GM23338 (cell line): ENCODE measurements at places on chromosomes 12 and 14.

- DNase-seq, result no peak
- H3K27me3 ChIP-seq, result no peaks in the 10 kb centered on the region
- H3K27ac ChIP-seq, result no peak overlapping the region
- H3K4me3 ChIP-seq, result no peak overlapping the region
These were observed 799.7 kb downstream of the RPS29 start for GRCh38 chr14:48786498-48786897.

- no peaks in the 10 kb centered on the region for H3K27me3 ChIP-seq
- DNase-seq, result no peak
- no peaks in the 10 kb centered on the region for H3K4me1 ChIP-seq
- no peak overlapping the region for H3K4me3 ChIP-seq
These were observed 134.2 kb downstream of the NTF3 start for GRCh38 chr12:5565933-5566599.

DNA sequence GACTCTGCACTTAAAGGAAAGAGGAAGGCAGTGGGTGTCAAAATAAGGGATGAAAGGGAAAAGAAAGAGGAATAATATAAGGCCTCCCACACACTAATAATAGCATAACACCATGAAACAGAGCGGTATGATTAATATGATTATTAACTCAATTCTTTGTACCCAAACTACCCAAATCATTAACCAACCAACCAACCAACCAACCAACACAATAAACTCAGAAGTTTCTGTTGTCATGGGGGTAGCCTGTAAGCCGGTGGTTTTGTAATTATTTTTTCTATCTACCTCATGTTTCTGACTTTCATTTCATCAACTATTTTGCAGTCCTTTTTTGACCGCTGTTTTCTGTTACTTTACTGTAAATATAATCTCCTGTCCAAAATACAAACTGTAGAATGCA lies 105.8 kb downstream of the RERG start:
- H3K4me1 ChIP-seq, result no peaks in the 10 kb centered on the region
- no peaks in the 10 kb centered on the region for H3K27me3 ChIP-seq
- no peak overlapping the region for H3K27ac ChIP-seq

DNA sequence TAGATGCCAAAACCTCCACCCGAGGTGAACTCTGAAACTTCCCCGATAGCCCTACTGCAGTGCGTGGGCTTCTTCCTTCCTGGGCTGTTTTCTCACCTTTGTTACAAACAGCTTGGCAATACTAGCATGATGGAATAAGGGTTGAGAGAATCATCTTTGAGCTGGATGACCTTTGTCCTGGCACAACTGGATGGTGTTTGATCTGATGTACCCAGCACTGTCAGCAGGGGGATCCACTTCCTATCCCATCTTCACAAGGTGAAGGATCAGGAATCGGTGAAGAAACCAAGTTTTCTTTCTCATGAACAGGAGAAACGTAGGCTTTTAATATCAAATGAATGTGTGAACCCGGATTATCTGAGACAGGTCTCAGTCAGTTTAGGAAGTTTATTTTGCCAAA lies 19.5 kb upstream of the LRRC10 start:
- no peak overlapping the region for H3K27ac ChIP-seq
- no peaks in the 10 kb centered on the region for H3K36me3 ChIP-seq
- peak; percentile 54 for DNase-seq
- no peak overlapping the region for H3K4me3 ChIP-seq

DNA sequence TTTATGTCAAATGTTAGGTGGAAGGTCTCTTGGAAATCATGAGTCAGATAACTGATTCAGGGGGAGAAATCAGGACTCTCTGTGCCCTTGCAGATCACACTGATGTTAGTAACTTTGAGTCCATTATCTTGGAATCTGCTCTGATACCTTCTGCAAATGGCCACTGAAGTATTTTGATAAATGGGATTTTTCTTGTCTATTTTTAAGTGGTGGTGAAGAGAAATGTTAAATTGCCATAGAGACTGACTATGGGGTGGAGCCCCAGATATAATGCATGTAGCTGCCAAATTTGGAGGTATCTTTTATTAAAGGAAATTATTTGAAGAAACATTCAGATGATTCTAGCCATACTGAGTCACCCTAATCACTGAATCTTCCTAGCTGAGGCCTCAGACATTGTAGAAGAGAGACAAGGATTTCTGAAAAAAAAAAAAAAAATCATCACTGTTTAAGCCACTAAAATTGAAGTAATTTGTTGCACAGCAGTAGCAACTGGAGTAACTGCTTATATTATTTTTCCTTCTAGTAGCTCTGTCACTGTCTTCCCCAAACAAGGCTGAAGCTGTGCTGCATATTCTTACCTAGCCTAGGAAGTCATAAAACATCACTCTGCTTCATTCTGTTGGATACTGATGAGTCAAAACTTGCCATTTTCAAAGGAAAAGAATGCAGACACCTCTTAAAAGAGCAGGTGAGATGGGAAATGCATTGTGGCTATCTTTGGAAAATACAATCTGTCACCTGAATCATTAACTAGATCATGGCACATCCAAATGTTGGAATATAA lies 36.0 kb upstream of the CLEC14A start:
- no peak overlapping the region for H3K27ac ChIP-seq
- no peaks in the 10 kb centered on the region for H3K36me3 ChIP-seq
- no peak overlapping the region for H3K4me3 ChIP-seq
- H3K27me3 ChIP-seq, result 0 out of 2 replicates have a peak, but pooled peaks cover 8% of the 10 kb centered on the region
- DNase-seq, result no peak

- no peaks in the 10 kb centered on the region for H3K36me3 ChIP-seq
- H3K4me1 ChIP-seq, result peaks cover 52% of the 10 kb centered on the region
- no peaks in the 10 kb centered on the region for H3K27me3 ChIP-seq
- no peak for DNase-seq
These were observed 13.9 kb downstream of the SYT1 start for GRCh38 chr12:78878459-78878858.

DNA sequence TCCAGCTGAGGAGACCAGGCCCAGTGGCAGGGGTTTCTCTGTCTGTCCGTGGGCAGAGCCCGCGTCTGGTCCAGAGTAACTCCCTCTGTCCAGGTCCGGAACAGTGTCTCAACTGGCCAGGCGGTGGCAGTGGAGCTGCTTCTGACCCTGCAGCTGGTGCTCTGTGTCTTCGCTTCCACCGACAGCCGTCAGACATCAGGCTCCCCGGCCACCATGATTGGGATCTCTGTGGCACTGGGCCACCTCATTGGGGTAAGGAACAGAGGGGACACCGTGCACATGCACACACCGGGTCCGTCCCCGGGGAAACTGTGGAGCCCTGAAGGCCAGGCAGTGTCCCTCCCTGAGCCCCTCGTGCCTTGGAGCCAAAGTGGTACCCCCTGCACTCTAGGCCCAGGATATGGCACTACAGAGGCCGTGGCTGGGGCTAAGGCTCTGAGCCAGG lies 1.5 kb downstream of the AQP6 start:
- no peak overlapping the region for H3K27ac ChIP-seq
- no peaks in the 10 kb centered on the region for H3K27me3 ChIP-seq
- H3K4me3 ChIP-seq, result no peak overlapping the region
- H3K4me1 ChIP-seq, result peaks cover 10% of the 10 kb centered on the region
- H3K36me3 ChIP-seq, result no peaks in the 10 kb centered on the region

GRCh38 chr12:81212996-81213696 lies 135.3 kb downstream of the ACSS3 start:
- DNase-seq, result no peak
- no peaks in the 10 kb centered on the region for H3K36me3 ChIP-seq
- peaks cover 37% of the 10 kb centered on the region for H3K4me1 ChIP-seq
- no peaks in the 10 kb centered on the region for H3K27me3 ChIP-seq
- no peak overlapping the region for H3K4me3 ChIP-seq

DNA sequence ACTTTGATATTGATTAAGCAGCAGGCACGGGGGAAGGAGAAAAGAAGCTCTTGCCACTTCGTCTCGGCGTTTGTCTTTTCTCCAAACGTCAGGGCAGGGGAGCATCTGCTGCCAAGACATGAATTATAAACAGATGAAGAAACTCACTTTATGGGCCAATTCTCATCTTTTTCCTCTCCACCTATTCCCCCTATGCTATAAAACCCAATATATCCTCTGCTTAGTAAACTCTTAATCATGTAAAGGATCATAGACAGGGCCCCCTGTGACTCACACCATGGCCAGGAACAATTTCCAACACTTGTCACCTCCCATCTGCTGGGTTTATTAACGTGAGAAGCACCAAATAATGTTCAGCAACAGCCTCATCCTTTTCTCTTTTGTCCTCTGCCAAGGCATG lies 1092.1 kb upstream of the TMEM132C start:
- H3K27me3 ChIP-seq, result no peaks in the 10 kb centered on the region
- no peaks in the 10 kb centered on the region for H3K4me1 ChIP-seq
- no peak overlapping the region for H3K4me3 ChIP-seq
- peaks cover 5% of the 10 kb centered on the region; the same call in 1 of the 2 replicates for H3K36me3 ChIP-seq
- no peak overlapping the region for H3K27ac ChIP-seq
- DNase-seq, result no peak

GRCh38 chr12:57474862-57475261 lies 4.8 kb downstream of the ARHGAP9 start:
- H3K4me1 ChIP-seq, result peaks cover 28% of the 10 kb centered on the region
- H3K27me3 ChIP-seq, result peaks cover 57% of the 10 kb centered on the region
- no peak for DNase-seq
- peak overlapping the region; percentile 82 for H3K4me3 ChIP-seq

DNA sequence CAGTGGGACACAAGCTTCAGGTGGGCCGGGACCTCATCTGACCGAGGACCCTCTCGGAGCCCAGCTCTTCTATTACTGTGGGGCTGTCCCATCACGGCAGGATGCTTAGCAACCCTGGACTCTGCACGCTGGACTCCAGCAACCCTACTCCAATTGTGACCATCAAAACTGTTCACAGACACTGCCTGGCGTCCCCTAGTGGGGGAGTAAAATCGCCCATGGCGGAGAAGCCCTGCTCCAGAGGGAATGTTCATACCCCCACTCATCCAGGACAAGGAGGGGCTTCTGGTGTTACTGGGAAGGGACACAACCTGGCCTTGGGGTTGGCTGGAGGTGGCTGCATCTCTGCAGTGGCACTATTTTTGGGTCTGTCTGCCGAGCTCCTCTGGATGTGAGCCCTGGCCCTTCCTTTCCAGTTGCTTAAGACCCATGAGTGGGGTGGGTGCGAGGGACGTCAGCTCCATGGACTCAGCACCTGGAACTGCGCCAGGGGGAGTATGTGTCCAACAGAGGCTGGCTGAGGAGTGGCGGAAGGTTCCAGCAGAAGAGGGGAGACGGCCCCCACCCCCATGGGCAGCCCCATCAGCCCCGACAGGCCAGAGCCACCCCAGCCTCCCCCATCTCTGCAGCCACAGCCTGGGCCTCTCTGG lies 103.8 kb downstream of the RFLNA start:
- no peaks in the 10 kb centered on the region for H3K27me3 ChIP-seq
- H3K27ac ChIP-seq, result 0 out of 2 replicates have a peak overlapping the region, but pooled peaks have one; percentile 19
- H3K4me1 ChIP-seq, result no peaks in the 10 kb centered on the region
- peaks cover 5% of the 10 kb centered on the region; the same call in 1 of the 2 replicates for H3K36me3 ChIP-seq

GRCh38 chr14:55851301-55851700 lies 266.9 kb upstream of the PELI2 start:
- no peak overlapping the region for H3K27ac ChIP-seq
- H3K36me3 ChIP-seq, result no peaks in the 10 kb centered on the region
- DNase-seq, result no peak
- no peaks in the 10 kb centered on the region for H3K27me3 ChIP-seq

GRCh38 chr12:76583301-76583700 lies 23.7 kb upstream of the OSBPL8 start:
- H3K4me1 ChIP-seq, result no peaks in the 10 kb centered on the region
- no peak overlapping the region for H3K27ac ChIP-seq
- no peak for DNase-seq
- H3K27me3 ChIP-seq, result no peaks in the 10 kb centered on the region

- peaks cover 72% of the 10 kb centered on the region for H3K4me1 ChIP-seq
- no peaks in the 10 kb centered on the region for H3K36me3 ChIP-seq
- DNase-seq, result no peak
- H3K27me3 ChIP-seq, result peaks cover 100% of the 10 kb centered on the region
These were observed 5.1 kb upstream of the SIX1 start for GRCh38 chr14:60654334-60654821.

DNA sequence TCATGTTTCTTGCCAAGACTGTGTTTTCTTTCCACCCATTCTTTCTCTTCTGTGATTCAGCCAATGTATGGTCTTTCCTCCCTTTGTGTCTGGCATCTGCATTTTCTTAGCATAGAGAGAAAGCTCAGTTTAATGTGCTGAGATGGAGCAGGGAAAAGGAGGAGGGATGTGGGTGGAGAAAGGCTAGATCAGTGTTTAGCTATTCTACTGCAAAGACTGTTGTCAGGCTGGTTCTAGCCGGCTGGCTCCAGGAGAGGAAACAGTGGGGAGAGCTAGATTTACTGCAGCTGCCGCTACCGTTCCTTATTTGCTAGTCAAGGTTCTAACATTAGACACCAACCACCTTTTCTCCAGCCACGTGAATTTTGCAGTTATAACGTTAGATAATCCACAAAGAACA lies 5.2 kb upstream of the RIMKLB start:
- H3K4me3 ChIP-seq, result no peak overlapping the region
- H3K27ac ChIP-seq, result peak overlapping the region; percentile 87
- H3K36me3 ChIP-seq, result no peaks in the 10 kb centered on the region
- no peaks in the 10 kb centered on the region for H3K27me3 ChIP-seq

GRCh38 chr12:127083008-127083949 lies 1183.7 kb upstream of the TMEM132C start:
- H3K27me3 ChIP-seq, result no peaks in the 10 kb centered on the region
- no peak overlapping the region for H3K4me3 ChIP-seq
- no peak overlapping the region for H3K27ac ChIP-seq
- H3K36me3 ChIP-seq, result no peaks in the 10 kb centered on the region
- H3K4me1 ChIP-seq, result no peaks in the 10 kb centered on the region

DNA sequence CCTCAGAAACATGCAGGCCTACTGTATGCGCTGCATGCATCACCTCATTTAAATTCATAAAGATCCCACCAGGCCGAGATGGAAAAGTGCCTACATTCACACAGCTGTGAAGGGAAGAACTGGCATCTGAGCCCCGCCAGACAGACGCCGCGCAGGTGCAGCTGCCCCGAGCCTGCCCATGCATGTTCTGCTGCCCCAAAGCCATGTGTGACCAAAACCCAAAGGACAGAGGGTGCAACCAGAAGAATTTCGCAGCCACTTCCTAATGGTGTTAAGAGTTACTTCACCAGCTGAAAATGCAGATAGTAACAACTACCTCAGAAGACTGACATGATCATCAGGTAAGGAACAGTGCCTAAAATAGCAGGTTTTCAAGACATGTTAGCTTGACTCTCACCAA lies 13.5 kb upstream of the KRT8 start:
- no peaks in the 10 kb centered on the region for H3K27me3 ChIP-seq
- H3K4me1 ChIP-seq, result no peaks in the 10 kb centered on the region
- H3K36me3 ChIP-seq, result no peaks in the 10 kb centered on the region
- no peak overlapping the region for H3K4me3 ChIP-seq
- no peak for DNase-seq
- no peak overlapping the region for H3K27ac ChIP-seq

GRCh38 chr14:48970943-48971342 lies 615.2 kb downstream of the RPS29 start:
- DNase-seq, result no peak
- H3K27me3 ChIP-seq, result no peaks in the 10 kb centered on the region
- no peaks in the 10 kb centered on the region for H3K36me3 ChIP-seq
- no peaks in the 10 kb centered on the region for H3K4me1 ChIP-seq
- H3K27ac ChIP-seq, result no peak overlapping the region

DNA sequence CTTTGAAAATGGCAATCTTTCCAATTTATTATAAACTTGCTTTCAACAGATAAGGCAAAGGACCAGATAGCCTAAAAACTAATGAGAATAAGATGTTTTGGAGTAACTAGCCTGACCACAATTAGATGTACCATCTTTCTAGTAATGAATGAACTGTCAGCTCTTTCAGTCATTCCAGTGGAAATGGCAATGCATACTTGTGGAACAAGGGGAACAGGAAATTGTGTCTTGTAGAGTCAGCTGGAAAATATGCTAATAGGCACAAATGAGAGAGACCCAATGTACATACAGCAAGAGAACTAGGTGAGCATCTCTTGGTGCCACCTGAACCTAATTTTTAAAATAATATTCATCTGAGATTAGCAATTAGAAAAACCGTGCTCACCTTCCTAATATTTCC lies 76.1 kb upstream of the GPHB5 start:
- H3K27ac ChIP-seq, result no peak overlapping the region
- DNase-seq, result no peak
- no peaks in the 10 kb centered on the region for H3K36me3 ChIP-seq
- H3K27me3 ChIP-seq, result no peaks in the 10 kb centered on the region
- H3K4me3 ChIP-seq, result no peak overlapping the region
